ENCODE measurements at places on chromosomes 3 and 15.

- no peak for DNase-seq
These were observed 171.0 kb upstream of the MBNL1 start for GRCh38 chr3:152097770-152098169.

DNA sequence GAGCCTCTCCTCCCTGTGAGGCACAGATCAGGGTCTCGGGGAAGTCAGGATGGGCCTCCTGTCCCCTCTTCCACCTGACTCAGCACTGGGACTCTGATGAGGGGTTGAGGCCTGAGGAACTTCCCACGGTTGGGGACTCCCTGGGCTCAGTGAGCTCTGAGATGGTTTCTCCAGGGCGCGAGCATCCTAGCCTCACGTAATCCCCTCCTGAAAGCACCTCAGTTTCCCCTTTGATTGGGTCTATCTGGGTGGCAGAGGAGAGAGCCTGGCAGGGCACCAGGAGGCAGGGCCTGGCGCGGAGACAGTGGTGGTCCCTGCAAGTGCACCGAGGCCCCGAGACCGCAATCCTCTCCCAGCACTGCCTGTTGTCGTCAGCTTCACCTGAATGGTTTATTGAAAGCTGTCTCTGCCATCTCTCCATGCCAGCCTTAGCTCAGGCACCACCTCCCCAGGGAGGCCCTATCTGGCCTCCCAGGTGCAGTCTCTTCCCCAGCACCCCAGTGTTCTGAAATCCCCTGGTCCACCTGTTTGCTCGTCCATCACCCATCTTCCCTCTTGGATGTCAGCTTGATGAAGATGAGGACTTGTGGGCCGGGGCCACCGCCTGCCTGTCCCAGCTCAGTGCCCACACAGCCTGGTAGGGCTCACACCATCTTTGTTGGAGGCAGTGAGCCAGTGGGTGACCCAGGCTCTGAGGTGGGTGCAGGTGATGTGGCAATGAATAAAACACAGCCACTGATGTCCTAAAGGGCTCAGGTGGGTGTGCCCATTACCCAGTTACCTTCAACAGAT, 52.2 kb upstream of the PCSK6 start:
- DNase-seq = no peak

- no peak for DNase-seq
These were observed 463.1 kb downstream of the TBL1XR1 start for GRCh38 chr3:176734146-176734545.

GRCh38 chr3:12675115-12675810, 11.3 kb upstream of the RAF1 start:
- DNase-seq = no peak

DNA sequence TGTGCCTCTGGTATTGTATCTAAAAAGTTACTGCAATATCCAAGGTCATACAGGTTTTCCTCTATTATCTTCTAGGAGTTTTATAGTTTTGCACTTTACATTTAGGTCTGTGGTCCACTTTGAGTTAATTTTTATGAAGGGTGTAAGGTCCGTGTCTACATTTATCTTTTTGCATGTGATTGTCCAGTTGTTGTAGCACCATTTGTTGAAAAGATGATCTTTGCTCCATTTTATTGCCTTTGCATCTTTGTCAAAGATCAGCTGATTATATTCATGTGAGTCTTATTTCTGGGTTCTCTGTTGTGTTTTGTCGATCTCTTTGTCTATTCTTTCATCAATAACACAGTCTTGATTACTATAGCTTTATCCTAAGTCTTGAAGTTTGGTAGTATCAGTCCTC, 6.7 kb downstream of the CHRNA7 start:
- no peak for DNase-seq

GRCh38 chr3:144032531-144033239, 61.1 kb downstream of the DIPK2A start:
- DNase-seq = no peak

DNA sequence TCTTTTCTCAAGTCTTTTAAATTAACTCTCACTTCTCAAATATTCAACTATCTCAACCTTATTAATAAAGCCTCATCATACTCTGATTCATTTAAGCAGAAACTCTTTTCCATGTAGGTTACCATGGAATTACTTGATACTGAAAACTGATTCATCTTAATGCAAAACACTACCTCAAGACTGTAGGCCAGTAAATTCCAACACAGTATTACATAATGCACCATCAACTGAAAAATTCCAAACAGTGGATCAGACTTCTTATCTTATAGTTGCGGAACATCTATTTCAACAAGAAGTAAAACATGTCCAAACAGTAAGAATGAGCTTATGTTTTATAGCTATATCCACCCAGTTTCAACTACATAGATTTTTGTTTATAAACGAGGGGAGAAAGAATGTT, 124.5 kb downstream of the PEAK1 start:
- DNase-seq = no peak

- no peak for DNase-seq
These were observed 51.6 kb downstream of the TP53BP1 start for GRCh38 chr15:43441316-43441715.

DNA sequence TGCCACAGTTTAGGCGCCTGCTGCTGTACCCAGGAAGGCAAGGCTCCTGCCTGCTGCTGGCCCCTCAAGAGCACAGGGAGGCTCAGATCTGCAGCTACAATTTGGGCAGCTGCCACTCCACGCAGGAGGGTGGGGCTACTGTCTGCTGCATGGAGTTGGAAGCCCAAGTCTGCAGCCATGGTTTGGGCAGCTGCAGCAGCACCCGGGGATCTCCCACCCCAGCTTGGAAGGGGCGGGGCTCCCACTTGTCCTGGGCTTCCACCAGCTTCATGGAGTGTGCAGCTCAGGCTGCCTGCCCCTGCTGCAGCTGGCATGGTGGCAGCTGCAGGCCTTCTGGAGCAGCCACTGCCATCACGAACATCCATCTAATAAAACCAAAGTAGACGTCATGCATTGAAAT, 512.9 kb downstream of the PYDC2 start:
- no peak for DNase-seq

DNA sequence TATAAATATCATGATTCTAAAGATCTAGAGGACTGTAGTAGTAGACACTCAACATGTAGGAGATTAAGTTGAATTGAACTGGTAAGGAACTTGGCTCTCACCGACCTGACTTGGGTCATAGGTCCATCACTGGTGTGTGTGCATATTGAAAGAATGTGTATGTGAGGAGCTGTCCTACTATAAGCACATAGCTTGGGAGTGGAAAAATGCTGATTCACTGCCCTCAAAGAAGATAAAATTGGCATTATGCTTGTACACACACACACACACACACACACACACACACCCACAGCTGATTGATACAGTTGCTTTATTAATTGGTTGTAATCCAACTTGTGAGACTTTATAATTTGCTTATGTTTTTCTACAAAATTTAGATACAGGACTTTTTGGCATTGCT, 411.0 kb upstream of the NR2F2 start:
- DNase-seq = no peak

DNA sequence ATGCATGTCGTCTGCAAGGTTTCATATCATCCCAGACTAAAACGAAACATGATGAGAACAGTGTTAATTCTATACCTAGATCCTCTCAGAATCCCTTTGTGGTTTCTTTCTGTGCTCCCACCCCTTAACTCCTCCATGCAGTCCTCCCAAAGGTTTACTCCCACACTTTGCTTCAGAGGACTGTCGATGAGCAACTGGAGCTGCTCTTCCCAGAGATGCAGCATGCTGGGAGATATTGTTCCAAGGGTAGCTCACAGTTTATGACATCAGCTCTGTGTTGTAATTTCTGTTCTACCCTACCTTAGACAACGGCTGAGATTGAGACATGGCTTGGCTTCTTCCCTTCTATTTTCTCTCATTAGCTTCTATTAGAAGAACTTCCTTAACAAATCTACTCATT, 313.0 kb upstream of the COL8A1 start:
- DNase-seq = no peak

DNA sequence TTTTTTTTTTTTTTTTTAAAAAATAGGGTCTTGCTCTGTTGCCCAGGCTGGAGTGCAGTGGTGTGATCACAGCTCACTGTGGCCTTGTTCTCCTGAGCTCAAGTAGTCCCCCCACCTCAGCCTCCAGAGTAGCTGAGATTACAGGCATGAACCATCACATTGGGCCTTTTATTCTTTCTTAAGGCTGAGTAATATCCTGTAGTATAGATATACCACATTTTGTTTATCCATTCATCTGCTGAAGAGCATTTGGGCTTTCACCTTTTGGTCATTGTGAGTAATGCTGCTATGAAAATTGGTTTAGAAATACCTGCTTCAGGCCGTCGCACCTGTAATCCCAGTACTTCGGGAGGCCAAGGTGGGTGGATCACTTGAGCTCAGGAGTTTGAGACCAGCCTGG, 42.6 kb downstream of the PAQR5 start:
- DNase-seq = no peak

DNA sequence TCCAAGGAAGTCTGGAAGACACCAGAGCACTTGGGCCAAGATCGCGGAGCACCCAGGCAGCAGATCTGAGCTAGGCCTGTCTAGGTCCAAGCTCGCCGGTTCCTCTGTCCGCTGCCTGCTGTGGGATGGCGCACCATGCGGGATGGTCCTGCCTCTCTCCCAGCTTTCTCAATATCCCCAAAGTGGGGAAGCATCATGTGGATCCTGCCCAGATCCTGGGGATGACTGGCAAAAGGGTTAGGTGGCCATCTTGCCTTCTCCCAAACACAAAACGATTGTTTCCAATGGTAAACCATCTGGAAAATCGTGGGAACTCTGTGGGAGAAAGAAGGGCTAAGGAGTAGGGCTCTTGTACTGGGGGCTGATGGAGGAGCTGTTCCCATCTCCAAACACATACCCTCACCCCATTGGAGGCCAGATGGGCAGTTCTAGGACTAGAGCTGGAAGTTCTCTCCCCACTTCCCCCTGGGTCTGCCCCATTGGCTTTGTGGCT, 8.9 kb downstream of the PRKCD start:
- no peak for DNase-seq

- DNase-seq = no peak
These were observed 17.9 kb downstream of the NR2F2 start for GRCh38 chr15:96348112-96349027.

- DNase-seq = peak; percentile 63
These were observed 1.4 kb downstream of the MBNL1 start for GRCh38 chr3:152269831-152270734.

DNA sequence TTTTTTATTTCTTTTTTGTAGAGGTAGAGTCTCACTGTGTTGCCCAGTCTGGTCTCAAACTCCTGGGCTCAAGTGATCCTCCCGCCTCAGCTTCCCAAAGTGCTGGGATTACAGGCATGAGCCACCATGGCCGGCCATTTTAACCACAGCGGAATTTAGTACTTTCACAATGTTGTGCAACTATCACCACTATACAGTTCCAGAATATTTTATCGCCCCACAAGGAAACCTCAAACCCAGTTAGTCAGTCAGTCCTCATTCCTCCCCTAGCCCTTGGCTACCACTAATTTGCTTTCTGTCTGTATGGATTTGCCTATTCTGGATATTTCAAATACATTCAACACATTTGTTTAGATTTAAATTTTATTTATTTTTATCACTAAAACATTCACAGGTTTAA, 15.5 kb upstream of the HOMER2 start:
- DNase-seq = no peak

DNA sequence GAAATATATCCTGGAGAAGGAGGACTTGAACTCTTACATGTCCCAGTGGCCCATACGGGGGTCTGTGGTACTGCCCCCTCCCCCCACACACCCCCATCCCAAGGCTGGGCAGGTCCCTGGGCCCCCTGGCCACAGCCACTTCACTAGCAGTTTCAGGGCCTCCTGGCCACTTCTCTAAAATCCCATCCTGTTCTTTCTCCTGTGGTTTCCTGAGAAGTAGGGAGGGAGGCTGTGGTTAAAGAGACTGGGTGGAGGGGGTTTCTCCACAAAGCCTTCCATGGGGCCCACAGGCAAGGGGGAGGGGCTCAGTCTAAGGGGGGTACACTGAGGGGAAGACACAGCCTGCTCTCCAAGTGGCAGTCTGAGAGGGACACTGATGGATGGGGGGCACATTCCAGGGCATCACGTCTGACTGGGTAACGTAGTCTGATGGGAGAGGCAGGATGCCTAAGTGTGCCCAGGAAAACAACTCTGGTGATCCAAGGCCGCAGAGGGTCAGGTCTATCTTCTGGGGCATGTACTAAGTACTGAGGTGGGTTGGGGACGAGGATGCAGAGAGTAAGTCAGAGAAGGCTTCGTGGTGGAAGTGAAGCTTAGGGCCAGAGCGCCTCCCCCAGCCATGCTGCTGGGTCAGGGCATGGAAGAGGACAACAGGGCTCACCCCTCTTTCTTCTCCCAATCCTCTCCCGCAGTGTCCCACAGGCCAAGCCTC, 48.0 kb upstream of the C15orf39 start:
- no peak for DNase-seq

GRCh38 chr3:123926396-123926795, 34.6 kb downstream of the CCDC14 start:
- no peak for DNase-seq

DNA sequence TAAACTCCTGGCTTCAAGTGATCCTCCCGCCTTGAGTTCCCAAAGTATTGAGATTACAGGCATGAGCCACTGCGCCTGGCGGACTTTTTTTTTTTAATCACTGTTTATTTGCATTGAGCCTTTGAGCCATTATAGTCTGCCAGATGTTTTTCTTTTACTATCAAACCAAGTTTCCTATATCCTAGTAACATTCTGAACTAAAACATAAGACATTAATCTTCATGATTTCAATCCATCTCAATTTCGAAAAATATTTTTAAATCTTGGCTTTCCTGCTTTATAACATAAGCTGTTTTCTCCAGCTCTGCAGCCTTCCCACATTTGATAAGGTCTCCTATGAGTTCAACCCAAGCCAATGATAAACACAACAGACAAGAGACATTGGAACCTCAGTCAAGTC, 75.4 kb downstream of the UMPS start:
- DNase-seq = no peak

- no peak for DNase-seq
These were observed 93.2 kb downstream of the ITPR1 start for GRCh38 chr3:4586381-4586780.

GRCh38 chr3:12706504-12707253, 42.8 kb upstream of the RAF1 start:
- peak; percentile 55 for DNase-seq

DNA sequence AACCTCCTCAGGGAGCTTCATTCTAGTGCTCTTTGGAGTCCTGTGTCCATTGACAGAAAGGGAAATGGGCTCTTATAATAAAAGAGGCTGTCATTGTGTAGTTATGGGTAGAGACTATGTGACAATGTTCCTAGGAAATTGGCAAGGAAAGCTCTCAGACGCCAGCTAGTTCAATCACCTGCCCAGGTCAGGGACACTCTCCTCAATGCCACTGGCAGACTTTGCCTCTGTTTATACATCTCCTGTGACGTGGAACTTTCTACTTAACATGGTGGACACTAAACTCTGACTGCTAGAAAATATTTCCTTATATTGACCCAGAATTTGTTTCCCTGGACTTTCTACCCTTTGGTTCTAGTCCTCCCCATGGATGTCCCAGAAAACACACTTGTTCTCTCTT, 2.8 kb downstream of the EFCAB12 start:
- DNase-seq = no peak
